ENCODE measurements at places on chromosomes 13 and 19.

DNA sequence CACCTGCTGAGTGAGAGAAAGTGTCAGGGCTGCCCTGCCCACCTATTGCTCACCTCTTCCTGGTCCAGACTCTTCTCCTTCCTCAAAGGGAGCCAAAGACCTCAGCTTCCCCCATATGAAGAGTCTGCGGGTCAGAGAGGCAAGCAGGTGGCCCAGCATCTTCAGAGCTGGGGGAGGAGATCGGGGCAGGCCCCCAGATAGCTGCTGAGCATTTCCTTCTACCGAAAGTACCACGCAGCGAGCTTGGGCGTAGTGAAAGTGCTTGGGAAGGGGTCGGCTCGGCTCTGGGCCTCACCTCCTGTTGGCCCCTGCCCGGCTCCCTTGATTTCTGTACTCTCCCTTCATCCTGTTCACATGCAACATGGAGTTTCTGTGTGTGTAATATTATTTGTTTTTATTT lies 12.2 kb upstream of the ZNF536 start:
- DNase-seq: no peak

- DNase-seq: no peak
Observed at GRCh38 chr13:67223742-67224141, 6.4 kb downstream of the PCDH9 start.

DNA sequence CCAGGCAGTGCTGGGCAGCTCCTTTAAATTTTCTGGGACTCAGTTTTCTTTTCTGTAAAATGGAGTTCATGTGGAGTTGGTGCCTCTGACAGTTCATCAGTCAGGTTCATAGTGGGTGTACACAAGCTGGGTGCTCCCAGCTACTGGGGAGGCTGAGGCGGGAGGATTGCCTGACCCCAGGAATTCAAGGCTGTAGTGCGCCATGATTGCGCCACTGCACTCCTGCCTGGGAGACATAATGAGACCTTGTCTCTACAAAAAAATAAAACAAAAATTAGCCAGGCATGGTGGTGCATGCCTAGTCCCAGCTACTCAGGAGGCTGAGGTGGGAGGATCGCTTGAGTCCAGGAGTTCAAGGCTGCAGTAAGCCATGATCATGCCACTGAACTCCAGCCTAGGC lies 21.1 kb downstream of the IQCN start:
- DNase-seq: no peak

- no peak for DNase-seq
Observed at GRCh38 chr13:99640260-99640659, 139.0 kb downstream of the TM9SF2 start.

DNA sequence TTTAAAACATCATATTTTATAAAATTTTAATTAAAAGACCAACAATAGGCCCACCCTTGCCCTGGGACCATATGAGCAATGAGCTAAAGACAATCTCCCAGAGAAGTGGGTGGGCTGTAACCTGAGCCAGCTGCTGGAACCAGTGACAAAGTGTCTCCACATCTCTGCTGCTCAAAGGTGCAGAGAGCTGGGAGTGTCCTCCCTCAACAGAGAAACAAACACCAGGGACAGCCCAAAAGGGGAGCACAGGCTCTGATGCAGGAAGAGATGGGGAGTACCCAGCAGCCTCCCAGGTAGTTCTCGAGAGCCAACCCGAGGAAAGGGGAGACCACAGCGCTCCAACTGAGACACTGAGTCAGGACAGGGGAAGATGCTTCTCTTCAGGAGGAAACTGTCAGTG lies 39.1 kb downstream of the DOCK9 start:
- no peak for DNase-seq

- no peak for DNase-seq
Observed at GRCh38 chr19:50890422-50891252, 17.4 kb downstream of the KLK2 start.

- DNase-seq: no peak
Observed at GRCh38 chr19:32256341-32256975, 89.0 kb upstream of the ZNF507 start.

GRCh38 chr13:21850013-21851006 lies 179.4 kb downstream of the FGF9 start:
- no peak for DNase-seq

DNA sequence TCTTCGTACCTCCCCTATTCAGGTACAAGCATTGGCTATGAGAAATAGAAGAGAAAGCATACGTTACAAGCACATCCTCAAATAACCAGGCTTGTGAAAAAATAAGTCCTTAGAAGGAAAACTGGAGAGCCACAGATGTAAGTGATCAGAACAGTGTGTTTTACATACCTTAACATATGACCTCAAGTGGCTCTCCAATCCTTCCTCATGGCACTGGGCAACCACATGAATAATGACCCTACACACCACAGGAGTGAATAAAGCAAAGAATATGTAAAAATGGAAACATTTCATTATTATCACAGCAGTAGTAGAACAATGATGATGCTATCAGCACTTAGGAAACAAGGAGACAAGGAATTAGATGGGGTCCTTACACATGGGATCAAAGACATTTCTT lies 96.5 kb downstream of the DOCK9 start:
- no peak for DNase-seq

- DNase-seq: no peak
Observed at GRCh38 chr13:50831512-50831911, 12.0 kb downstream of the DLEU7 start.

DNA sequence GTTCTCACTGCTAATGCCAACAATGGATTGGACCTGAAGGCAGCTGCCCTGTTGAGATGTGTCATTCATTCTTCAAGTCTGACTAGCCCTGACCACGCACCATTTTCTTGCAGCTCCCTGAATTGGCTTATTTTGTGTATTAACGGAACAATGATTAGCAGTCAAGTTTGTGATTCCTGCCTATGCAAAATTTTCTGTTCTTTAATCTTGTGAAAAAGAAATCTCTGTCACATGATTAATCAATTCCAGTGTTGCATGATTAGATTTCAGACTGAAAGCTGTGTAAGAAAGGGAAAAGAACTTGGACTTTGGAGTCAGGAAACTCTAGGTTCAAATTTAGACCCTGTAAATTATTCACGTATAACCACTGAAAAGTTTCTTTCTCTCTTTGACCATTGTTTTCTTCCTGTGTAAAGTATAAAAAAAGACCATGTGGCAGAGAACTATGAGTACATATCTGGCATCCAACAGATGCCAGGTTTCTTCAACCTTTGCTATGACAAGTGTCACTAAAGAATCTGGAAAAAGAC lies 64.5 kb upstream of the SLC10A2 start:
- no peak for DNase-seq

- no peak for DNase-seq
Observed at GRCh38 chr13:100523411-100523810, 65.2 kb downstream of the GGACT start.
